ENCODE measurements at places on chromosomes 1 and 21.

GRCh38 chr1:173191011-173191705 is 16.0 kb downstream of the TNFSF4 start:
- DNase-seq: peak; percentile 54

DNA sequence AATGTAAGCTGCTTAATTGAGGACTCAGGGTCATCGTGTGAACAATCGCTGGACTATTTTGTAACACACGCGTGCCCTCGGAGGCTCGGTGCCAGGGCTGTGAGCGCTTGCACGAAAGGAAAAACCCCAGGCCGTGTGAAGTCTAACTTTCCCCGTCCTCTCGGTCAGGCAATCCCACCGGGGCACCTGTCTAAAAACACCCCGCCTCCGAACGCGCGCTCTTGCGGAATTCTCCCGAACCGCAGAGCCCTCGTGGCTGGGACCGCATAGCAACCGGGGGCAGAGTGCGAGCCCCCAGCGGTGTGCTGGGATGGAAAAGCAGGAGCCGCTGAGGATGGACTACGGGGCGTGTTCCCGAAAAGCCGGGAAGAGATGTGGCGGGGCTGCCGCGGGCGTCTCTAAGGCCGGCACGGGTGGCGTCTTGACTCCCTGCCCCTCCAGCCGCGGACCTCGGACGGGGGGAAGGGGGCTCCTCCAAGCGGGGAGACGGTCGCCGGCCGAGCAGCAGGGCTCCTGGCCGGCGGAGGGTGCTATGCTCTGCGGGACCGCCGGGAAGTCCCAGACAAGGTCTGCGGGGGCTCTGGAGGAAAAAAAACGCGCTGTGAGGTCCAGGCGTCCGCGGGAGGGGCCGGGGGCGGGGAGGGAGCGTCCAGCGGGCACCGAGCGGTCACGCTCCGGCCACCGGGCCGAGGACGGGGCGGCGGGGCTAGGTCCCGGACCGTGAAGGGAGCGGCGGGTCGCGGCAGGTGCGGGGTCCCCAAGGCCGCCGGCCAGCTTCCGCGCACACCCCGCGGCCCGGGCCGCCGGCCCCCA is 936 bp downstream of the ZBTB21 start:
- DNase-seq: peak; percentile 51

DNA sequence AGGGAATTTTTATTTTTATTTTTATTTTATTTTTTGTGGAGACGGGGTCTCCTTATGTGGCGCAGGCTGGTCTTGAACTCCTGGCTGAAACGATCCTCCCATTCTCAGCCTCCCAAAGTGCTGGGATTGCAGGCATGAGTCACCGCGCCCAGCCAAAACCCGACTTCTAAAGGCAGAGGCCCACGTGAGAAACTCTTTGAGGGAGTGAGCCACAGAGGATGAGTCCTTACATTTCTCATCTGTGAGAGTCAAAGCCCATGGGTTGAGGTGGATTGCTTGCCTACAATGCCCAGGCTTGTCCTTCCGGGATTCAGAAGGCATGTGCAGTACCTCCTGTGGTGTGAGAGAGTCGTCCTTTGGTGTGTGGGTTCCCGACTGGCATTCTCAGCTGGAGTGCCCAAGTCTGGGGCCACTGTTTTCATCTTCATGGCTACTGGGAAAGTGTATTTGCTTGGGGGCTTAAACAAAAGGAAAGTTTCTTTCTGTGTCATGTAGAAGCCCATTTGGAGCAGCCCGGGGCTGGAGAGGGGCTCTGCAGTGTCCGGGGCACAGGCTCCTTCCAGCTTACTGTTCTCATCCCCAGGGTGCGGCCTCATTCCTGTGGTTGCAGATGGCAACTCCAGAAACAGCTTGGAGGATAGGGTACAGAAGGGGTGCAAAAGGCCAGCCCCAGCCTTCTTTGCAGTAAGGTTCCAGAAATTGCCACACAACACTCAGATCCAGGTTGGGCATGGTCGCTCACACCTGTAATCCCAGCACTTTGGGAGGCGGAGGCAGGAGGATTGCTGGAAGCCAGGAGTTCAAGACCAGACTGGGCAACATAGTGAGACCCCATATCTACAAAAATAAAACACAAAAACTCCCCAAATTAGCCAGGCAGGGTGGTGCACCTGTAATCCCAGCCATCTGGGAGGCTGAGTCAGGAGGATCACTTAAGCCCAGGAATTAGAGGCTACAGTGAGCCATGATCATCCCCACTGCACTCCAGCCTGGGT is 29.4 kb upstream of the CSF3R start:
- DNase-seq: no peak

DNA sequence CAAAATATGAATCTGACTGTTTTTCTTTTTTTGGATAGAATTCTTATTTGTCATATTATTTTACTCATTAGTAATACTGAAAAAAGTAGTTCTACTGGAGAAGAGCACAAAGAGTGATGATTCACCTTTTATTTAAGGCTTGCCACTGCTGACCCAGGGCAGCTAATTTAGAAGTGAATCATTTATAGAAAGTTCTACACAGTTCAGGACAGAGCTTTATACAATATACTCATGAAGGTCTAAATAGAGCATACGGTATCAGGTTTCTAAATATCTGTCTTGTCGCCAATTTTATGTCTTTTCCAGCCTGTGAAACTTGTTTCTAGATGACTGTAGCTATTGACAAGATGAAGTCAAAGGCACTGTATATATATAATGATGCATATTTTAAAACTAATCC is 25.0 kb downstream of the GIPC2 start:
- no peak for DNase-seq

GRCh38 chr1:8745749-8746390 is 71.6 kb downstream of the RERE start:
- DNase-seq: no peak

DNA sequence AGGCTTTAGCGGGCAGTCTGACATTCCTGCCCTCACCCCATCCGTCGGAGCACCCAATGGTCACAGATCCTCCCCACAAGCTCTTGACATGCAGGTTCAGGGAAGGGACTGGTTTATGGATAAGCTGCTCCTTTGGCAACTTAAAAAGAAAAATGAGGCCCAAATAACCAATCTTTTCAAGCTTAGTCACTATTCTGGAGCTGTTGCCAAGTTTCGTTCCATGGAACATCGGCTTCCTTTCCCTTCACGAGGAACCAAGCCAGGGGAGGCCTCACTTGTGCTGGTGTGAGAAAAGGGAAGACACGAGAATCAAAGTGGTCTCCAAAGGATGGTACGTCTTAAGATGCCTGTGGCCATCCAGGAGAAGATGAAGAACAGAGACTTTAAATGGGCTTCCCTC is 46.1 kb upstream of the LPAR3 start:
- DNase-seq: no peak

DNA sequence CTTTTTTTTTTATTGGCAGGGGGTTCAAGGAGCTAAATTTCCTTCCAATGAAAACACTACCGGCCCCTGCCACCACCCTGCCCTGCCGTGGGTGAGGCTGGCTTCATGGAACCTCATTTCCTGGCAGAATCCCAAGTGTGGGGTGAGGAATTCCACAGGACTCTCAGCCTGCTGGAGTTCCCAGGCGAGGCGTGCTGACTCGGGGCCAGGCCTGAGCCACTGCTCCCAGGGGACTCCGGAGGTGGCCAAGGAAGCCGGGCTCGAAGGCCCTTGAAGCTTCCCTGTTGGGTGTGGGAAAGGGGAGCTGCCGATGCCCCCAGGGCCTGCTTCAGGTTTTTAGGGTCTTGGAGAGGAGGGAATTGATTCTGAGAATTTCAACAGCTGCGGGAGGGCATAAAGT is 95.3 kb upstream of the ACTRT2 start:
- no peak for DNase-seq

DNA sequence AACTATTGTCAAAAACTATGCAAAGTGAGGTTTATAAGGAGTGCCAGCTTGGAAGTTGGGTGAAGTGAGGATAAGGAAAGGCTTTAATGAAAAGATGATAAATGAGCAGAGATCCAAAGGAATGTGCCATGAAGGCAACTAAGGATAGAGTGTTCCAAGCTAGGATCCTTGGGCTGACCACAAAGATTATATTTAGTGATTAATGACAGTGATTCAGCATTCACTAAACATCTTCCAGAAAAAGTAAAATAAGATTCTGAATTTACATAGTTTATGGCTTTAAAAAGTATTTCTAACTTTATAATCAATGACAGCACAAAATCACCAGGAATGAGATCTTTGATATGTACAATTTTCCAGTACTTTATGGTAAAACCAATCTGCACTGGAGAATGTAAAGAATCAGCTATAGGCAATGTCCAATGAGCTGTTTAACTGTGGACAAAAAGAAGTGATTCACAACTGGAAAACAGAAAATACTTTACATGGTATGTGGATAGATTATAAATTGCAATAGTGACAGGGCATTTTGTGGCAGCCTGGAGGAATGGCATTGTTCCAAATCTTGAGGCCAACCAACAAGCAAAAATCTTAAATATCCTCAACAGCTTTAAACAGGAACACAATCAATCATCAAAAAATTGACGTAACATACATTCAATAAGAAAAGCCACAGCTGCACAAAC is 91.2 kb upstream of the KCTD3 start:
- no peak for DNase-seq

- DNase-seq: peak; percentile 93
Observed at GRCh38 chr21:14480411-14481031, 65.6 kb downstream of the SAMSN1 start.

- DNase-seq: peak; percentile 44
Observed at GRCh38 chr1:43844114-43844513, 89.5 kb upstream of the ARTN start.

- DNase-seq: no peak
Observed at GRCh38 chr1:178142806-178143205, 48.9 kb downstream of the RASAL2 start.

GRCh38 chr1:70354332-70355110 is at the start of gene ANKRD13C:
TSS of gene ANKRD13C (minus strand) at chr1:70354722. CDS start at chr1:70354408, 314 bp downstream.
- DNase-seq: peak; percentile 95

GRCh38 chr1:117312453-117313138 is 54.7 kb upstream of the MAN1A2 start:
- DNase-seq: no peak

DNA sequence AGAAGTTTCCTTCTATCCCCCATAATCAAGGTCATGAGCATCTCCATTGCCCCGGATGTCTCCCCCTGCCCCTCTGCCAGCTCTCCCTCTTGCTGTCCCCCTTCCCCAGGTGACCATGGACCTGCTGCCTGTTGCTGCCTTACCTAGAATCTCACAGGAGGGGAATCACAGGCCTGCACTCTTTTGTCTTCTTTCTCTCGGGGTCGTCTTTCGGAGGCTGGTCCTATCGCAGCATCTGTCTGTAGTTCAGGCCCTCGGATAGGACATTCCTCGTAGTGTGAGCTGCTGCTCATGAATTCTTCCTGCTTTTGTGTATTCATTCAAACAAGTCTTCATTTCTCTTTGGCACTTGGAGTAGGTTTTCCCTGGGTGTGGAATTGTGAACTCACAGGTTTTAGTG is 39.9 kb upstream of the ACTRT2 start:
- DNase-seq: no peak

- DNase-seq: peak; percentile 77
Observed at GRCh38 chr1:183604038-183604808, 14.0 kb upstream of the NCF2 start.

DNA sequence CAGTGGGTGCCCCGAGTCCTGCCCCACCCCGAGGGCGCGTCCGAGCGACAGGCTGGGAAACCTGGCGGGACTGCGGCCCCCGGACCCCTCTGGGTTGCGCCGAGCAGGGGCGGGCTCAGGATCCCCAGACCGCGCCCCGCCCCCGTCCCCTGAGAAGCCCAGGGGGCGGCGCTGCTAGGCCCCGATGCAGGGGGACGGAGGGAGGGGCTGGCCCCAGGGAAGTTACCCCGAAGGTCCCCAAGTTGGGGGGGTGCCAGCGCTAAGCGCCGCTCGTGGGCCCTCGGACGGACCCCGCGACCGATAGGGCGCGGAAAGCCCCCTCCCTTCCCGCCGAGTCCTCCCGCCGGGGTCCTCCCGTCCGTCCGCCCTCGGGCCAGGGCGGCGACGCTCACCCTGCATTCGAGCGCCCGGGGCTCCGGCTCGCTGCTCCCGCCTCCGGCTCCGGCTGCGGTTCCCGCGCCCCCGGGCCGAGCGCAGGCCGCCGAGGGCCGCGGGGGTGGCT is 414 bp downstream of the GPR153 start:
- no peak for DNase-seq

- DNase-seq: no peak
Observed at GRCh38 chr1:162740755-162741154, 49.7 kb upstream of the HSD17B7 start.

DNA sequence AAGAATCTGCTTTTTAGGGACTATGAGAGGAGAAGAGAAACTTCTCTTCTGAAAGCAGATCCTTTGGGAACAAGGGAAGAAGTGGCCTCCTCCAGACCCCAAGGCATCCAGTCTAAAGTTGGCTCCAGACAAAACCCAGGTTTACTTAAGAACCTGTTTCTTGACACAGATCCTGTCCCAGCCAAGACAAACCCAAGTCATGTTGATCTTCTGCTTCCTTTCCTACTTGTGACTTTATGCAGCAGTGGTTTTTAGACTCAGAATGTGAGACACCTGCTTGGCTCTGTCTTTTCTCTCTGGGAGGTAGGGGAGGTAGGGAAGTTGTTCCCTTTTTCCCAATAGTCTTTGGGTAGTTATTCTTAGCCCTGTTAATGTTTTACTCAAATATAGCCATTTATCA is 38.3 kb downstream of the ELAPOR1 start:
- DNase-seq: no peak

DNA sequence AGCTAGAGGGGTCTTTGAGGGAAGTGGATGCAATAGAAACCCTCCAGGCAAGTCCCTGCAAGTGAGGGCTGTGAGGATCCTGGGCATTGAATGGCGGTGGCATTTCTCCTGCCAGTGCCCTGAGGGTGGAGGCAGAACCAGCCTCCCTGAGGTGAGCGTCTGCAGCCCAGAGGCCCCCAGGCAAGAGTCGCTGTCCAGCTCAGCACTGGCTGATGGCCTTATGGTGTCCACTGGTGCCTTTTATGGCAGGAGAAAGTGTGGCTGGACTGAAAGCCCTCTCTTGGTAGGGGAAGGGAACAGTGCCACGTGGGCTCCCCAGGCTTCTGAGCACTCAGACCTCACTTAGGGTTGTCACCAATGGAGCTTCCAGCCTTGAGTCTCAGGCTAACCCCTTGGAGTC is 77.3 kb downstream of the SH3BGR start:
- DNase-seq: no peak

GRCh38 chr1:228298471-228298870 is 90.6 kb downstream of the OBSCN start:
- DNase-seq: no peak

GRCh38 chr21:28212061-28212460 is 780.6 kb downstream of the LTN1 start:
- DNase-seq: no peak

DNA sequence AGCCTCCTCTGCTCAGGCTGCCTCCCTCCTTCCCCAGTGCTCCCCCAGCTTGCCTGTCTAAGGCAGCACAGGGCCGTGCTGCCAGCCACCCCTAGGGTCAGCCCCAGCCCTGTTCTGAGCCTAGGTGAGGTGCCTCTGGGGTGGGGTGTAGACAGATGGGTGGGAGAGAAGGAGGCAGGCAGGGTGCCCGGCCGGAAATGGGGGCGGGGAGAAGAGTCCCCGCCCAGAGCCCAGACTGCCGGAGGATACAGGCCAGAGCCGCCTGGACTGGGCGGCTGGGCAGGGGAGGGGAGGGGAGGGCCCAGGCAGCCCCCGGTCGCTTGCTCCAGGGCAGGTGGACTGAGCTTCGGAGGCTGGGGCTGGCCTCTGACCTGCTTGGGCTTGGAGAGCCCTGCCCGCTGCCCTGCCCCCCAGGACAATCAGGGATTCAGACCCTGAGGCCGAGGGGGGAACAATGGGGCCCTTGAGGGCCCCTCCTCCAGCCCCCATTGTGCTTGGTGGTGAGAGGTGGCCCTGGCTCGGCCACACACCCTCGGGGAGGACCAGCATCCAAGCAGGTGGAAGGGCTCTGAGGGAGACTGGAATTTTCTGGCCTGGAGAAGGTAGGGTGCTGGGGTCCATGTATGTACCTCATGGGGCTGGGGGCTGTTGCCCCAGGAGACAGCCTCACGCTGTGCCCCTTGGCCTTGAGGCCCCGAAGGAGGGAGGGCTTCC is at the start of gene GJC2:
TSS of gene GJC2 (plus strand) at position 525 of the 714 bp plus-strand sequence. CDS start 7,829 bp downstream, outside the sequence.
- no peak for DNase-seq

Data from suppressor macrophage treated with lipopolysaccharide for 4 hours (primary cell).